ENCODE measurements at places on chromosomes 16 and 17.

DNA sequence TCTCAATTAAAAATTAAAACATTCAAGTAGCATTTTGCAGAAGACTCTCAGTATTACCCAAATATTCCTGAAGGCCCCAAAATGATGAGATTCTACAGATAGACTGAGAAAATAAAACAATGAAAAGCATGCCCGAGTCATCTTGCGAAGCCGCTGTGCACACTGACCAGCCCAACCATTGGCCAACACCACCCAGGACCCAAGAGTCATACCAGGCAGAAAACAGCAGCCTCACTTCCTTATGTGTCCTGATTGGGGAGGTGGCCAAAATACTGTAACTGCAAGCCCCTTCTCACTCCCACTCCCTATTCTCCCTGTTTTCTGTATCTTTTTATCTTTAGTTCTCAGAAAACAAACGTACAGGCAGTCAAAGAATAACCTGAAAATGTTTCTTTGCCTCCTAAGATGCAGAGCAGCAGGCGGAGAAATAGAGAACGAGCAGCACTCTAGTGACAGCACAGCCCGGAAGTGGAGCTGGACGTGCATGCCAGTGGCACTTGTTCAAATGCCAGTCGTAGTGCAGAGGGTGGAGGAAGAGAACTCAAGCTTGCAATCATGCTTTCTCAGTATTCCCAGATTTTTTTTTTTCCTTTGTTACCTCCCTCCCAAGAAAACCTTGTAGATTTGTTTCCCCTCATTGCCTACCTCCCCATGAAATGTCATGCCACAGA lies 182.3 kb upstream of the SOX9 start:
- H3K27ac ChIP-seq = no peak overlapping the region
- no peak for DNase-seq
- no peak overlapping the region for H3K4me3 ChIP-seq

- no peak overlapping the region for H3K4me3 ChIP-seq
- H3K27me3 ChIP-seq = no peaks in the 10 kb centered on the region
- no peaks in the 10 kb centered on the region for H3K4me1 ChIP-seq
- DNase-seq = no peak
These were observed 125.6 kb downstream of the GAS7 start for GRCh38 chr17:10072556-10073425.

DNA sequence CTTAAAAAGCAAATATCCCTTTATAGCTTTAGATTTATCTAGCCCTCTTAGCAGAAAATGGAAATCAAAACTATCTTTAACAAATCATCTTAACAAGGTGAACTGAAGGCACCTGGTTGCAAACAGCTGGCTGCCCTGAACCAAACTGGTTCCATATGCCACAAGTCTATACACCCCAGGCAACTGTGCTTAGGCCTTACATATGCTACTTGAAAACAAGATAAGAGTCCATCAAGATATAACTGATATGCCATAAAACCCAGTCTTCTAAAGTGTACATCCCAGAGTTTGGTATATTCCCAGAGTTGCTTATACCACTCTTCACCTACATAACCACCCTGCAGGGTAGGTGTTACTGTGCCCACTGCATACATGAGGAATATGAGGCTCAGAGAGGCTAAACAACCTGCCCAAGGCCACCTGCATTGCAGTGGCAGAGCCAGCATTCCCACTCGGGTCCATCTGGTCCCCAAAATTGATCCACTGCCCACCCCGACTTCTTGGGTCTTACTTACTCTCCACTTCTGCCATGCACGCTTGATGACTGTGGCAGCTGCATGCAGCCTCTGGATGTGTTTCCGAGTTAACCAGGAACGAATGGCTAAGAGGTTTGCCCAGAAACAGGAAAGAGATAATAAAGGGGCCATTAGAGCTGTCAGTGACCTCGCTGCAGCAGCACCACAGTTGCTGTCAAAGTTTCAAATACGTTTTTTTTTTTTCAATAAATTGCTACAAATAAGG lies 12.2 kb downstream of the ZNHIT3 start:
- no peak overlapping the region for H3K4me3 ChIP-seq
- no peaks in the 10 kb centered on the region for H3K4me1 ChIP-seq
- H3K27ac ChIP-seq = no peak overlapping the region
- no peak for DNase-seq

DNA sequence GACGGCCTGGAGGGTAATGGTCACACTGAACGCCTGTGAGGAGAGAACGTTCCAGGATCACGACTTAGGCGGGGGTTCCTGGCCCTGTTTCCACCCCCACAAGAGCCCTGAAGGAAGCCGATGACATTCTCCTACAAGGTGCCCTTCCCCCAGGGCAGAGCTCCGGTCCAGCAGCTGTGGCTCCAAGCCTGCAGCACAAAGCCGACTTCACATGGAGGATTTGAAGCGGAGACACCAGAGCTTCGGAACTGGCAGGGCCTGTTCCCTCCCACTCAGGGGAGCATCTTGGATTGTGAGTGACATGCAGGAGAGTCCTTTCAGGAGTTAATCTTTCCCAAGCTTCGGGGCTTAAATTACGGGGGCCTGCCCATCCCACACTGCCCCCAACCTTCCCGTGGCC lies 5.0 kb downstream of the FADS6 start:
- H3K4me1 ChIP-seq = peaks cover 10% of the 10 kb centered on the region
- no peaks in the 10 kb centered on the region for H3K36me3 ChIP-seq

DNA sequence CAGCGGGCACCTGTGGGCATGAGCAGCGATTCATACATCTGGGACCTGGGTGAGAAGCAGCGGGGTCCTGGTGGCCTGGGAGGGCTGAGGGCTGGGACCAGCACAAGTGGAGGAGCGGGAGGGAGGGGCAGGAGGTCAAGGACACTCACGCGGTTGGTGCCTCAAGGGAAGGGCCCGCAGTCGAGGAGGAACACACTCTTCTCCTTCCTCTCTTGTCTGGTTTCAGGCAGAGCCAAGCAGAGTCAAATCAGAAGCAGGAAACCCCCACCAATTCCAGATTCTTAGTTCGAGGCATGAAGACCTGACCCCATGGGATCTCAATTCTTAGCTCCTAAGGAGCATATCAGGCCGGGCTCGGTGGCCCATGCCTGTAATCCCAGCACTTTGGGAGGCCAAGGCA lies 15.7 kb downstream of the DNAI2 start:
- no peak overlapping the region for H3K4me3 ChIP-seq
- DNase-seq = no peak
- peaks cover 11% of the 10 kb centered on the region for H3K4me1 ChIP-seq
- no peaks in the 10 kb centered on the region for H3K36me3 ChIP-seq
- no peak overlapping the region for H3K27ac ChIP-seq
- H3K27me3 ChIP-seq = no peaks in the 10 kb centered on the region

DNA sequence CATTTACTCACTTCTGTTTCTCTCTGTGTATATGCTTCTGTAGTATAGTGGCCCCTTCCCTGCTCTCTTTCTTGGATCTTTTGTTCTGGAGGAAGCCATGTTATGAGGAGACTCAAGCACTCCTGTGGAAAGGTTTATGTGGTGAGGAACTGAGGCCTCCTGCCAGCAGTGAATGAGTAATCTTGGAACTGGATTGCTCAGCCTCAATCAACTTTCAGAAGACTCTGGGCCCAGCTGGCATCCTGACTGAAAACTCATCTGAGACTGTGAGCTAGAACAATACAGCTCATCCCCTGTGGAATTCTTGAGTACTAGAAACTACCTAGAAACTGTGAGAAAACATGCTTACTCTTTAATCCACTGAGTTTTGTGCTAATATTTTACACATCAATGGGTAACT lies 133.1 kb upstream of the ZKSCAN2 start:
- no peaks in the 10 kb centered on the region for H3K27me3 ChIP-seq
- DNase-seq = no peak
- H3K4me3 ChIP-seq = no peak overlapping the region

DNA sequence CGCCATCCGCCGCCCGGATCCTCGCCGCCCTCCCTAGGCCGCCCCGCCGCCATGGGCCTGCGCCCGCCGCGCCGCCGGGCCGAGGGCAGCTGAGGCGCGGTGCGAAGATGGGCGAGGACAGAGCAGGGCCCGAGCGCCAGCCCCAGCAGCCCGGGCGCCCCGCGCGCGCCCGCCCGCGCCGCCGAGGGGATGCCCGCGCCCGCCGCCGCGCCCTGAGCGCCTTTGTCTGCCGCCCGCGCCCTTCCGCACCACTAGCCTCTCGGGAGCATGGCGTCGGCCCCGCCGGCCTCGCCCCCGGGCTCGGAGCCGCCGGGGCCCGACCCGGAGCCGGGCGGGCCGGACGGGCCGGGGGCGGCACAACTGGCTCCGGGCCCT lies 278 bp downstream of the RAB11FIP3 start:
- no peaks in the 10 kb centered on the region for H3K36me3 ChIP-seq
- no peaks in the 10 kb centered on the region for H3K27me3 ChIP-seq
- peaks cover 34% of the 10 kb centered on the region for H3K4me1 ChIP-seq
- no peak overlapping the region for H3K27ac ChIP-seq

- DNase-seq = no peak
- H3K4me1 ChIP-seq = no peaks in the 10 kb centered on the region
- H3K27ac ChIP-seq = no peak overlapping the region
These were observed 39.7 kb upstream of the CREBBP start for GRCh38 chr16:3920206-3920605.

DNA sequence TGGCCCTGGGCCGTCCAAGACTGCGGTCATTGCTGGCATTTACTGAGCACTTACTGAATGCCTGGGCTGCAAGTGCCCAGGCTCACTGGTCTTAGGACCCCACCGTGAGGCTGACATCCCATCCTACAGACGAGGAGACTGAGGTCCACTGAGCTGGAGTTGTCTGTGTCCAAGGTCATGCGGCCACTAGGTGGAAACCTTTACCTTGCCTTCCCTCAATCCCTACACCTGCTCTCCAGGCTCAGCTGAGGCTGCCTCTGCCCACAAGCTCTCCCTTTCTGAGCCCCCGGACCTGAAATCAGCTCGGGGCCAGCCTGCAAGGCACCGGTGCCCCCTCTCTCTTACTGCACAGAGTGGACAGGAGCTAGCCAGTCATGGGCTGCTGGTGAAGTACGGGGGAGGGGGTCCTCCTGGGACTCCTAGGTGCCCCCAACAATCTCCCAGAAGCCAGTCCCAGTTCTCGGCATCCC lies 1.5 kb downstream of the CASKIN1 start:
- H3K4me3 ChIP-seq = no peak overlapping the region
- no peaks in the 10 kb centered on the region for H3K36me3 ChIP-seq
- H3K27ac ChIP-seq = no peak overlapping the region
- DNase-seq = peak; percentile 44

DNA sequence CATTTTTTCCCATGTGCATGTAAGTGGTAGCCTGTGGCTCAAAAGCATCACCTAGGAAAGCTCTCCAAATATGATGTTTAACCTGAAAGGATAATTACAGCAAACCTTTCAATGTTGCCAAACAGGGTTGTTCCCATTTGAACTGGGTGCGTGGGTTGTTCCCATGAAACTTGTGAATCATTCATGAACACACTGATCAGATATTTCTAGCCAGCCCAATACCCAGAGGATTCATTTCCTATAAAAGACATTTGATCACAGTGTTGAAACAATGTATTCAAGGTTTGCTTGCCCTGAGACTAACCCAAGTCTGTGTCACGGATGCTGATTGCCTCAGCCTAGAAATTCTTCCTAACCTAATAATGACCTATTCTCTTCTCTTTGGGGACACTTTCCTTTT lies 12.9 kb downstream of the KRT39 start:
- DNase-seq = no peak
- H3K27ac ChIP-seq = no peak overlapping the region
- no peaks in the 10 kb centered on the region for H3K4me1 ChIP-seq
- no peaks in the 10 kb centered on the region for H3K36me3 ChIP-seq
- peaks cover 16% of the 10 kb centered on the region for H3K27me3 ChIP-seq
- no peak overlapping the region for H3K4me3 ChIP-seq

DNA sequence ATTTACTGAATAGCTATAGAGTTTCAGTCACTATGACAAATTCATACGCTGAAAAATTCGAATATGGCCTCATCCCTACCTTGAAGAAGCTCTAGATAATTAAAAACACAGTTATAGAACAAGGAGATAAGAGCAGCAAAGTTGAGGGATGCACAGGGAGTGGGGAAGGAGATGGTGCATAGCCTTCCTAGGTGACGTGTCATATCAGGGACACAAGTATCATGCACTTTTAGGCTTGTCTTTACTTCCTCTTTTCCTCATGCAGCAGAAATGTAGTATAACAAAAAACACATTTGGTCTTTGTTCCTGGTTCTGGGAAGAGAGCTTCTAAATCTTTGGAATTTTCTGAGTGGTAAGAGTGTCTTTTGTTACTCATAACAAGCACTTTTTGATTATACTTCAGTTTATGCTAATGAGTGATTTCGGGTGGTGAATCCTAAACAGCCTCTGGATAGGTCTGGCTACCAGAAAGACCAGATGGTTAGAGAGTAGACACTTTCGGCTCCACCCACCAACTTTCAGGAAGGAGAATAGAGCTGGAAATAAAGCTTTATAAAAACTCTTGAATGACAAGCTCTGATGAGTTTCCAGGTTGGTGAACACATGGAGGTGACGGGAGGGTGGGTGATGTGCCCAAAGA lies 341.4 kb downstream of the UTP18 start:
- H3K4me3 ChIP-seq = no peak overlapping the region
- H3K27me3 ChIP-seq = no peaks in the 10 kb centered on the region
- no peaks in the 10 kb centered on the region for H3K36me3 ChIP-seq

DNA sequence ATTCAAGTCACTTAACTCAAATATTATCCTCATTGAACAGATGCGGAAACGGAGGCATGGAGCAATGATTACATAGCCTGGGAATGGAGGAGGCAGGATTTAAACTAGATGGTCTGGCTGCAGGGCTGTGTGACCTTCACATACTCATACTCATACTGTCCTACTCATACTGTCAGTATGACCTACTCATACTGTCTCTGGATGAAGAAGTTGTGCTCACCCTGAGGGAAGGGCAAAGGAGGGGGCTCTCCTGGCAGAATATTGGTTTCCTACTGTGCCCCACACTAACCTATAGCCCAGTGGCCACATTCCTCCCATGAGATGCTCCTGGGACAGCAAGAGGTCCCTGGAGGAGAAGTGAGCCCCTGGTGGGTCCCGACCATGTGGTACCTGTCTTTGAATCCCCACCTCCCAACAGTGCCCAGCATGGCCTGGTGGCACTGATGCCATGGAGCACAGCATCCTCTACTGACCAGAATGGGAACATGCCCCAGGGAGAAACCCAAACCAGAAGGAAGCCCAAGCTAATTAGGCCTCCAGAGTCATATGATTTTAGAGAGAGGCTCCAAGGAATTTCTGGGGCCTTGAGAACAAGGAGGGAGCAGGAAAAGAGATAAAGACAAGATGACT lies 197.3 kb upstream of the SDK2 start:
- H3K4me1 ChIP-seq = peaks cover 4% of the 10 kb centered on the region
- no peak overlapping the region for H3K4me3 ChIP-seq
- DNase-seq = peak; percentile 49
- H3K27ac ChIP-seq = no peak overlapping the region

GRCh38 chr17:58913971-58914769 lies 158.5 kb downstream of the PPM1E start:
- peaks cover 7% of the 10 kb centered on the region for H3K27me3 ChIP-seq
- no peaks in the 10 kb centered on the region for H3K4me1 ChIP-seq
- DNase-seq = no peak
- no peak overlapping the region for H3K4me3 ChIP-seq
- H3K27ac ChIP-seq = no peak overlapping the region

DNA sequence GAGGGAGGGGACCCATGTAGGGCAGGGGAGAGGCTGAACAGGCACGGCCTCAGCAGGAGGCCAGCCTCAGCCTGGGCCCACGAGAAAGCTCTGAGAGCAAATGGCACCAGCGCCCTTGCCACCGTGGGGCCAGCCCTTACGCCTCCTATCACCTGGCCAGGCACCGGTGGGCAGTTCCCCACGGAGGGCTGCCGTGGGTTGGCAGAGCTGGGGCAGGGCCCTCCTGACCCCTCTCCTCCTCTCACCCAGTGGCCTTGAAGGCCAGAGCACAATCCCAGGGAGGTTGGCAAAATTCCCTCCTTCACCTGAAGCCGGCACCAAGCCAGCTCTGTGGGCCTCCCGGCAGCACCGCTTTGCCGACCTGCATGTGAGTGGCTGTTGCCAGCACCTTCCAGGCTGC lies 53.1 kb upstream of the ENPP7 start:
- H3K4me1 ChIP-seq = no peaks in the 10 kb centered on the region
- no peaks in the 10 kb centered on the region for H3K36me3 ChIP-seq
- no peak overlapping the region for H3K27ac ChIP-seq
